ENCODE measurements at places on chromosomes 1 and 21. TPM values are rescaled to one million over a fixed set of nuclear protein-coding genes. Genes with fewer than 3 reads are reported as not detected.
A peak's percentile ranks its signal among the peaks of the same experiment; 100 is the strongest.

DNA sequence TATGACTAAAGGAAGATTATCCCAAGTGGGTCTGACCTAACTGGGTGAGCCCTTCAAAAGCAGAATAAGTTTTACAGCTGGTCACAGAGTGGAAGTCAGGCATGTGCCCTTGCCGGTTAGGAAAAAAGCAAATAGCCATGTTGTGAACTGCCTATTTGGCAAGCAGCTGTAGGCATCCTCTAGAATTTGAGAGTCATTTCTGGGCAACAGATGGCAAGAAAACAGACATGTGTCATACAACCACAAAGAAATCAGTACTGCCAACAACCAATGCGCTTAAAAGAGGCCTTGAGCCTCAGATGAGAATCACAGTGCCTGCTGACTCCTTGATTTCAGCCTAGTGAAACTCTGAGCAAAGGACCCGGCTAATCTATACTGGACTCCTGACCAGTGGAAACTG is 26.8 kb downstream of the LRRC53 start:
- no peak for DNase-seq

The CAPN8 gene
- total RNA-seq: 5.9 TPM

GRCh38 chr1:209924390-209924789 is 13.6 kb upstream of the SYT14 start:
- peak; percentile 1 for DNase-seq

DNA sequence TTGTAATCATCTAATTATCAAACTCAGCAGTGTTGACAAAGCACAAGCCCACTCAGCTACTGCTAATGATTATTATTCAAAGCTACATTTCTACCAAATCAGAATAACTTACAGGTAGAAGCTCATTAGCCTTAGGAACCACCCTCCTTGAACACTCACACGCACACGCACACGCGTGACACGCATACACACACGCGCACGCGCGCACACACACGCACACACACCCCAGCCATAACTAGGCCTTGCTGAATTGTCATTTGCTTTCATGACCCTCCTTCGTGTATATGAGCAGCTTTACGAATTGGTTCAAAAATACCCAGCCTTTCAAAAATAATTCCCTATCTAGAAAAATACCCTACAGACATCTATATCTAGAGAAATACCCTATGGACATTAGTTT is 195.6 kb downstream of the SMYD3 start:
- DNase-seq: no peak

GRCh38 chr1:10802944-10803715 is 6.7 kb upstream of the CASZ1 start:
- DNase-seq: no peak

The OR2L2 gene
- not detected for total RNA-seq

GRCh38 chr1:217004776-217005436 is 281.7 kb upstream of the ESRRG start:
- DNase-seq: peak; percentile 79

The STK40 gene
- 15.9 TPM for total RNA-seq

DNA sequence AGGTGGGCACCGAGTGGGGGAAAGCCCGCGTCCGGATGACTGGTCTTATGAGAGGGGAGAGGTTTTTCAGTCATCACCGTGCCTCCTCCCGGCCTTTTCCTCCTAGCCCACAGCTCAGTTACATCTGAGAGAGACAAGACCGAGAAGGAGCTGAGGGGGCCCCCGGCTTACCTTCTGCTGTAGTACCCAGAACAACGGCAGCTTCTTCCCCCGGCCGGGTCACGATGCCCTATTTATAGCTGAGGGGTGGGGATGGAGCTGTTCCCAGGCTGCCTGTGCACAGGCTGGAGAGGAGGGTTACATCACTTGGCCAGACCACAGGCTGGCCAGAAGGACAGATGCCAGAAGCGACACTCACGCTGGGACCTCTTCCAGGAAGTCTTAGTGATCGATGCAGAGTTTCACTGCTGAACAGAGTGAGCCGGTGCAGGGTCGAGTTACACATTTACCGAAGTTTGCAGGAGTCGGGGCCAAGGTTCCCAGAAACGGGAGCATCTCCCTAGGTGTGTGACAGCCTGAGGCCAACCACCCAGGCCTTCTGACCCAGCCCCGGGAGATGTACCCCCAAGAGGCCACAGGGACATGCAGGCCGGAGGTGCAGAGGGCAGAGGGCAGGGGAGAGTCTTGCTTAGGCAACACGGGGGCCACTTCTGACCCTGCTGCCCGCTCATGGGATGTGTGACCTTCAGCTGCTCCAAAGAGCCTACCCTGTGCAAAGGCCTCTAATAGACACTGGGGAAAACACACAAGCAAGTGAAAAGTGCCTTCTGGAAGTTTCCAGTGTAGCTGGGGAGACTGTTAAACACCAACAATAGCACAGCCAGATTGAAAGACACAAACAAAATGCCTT is at the start of gene AGT:
TSS of gene AGT (minus strand) at position 208 of the 850 bp plus-strand sequence. CDS start 3,299 bp downstream, outside the sequence.
- DNase-seq: peak; percentile 95

The PTBP2 gene
- total RNA-seq: 18.6 TPM

The BATF3 gene
- 4.3 TPM for total RNA-seq

GRCh38 chr1:6591222-6591621 is 11.4 kb downstream of the ZBTB48 start:
- no peak for DNase-seq

GRCh38 chr21:31345136-31345535 is 1.1 kb upstream of the TIAM1 start:
- no peak for DNase-seq

GRCh38 chr21:24658926-24659325 is 948.4 kb downstream of the MRPL39 start:
- no peak for DNase-seq

DNA sequence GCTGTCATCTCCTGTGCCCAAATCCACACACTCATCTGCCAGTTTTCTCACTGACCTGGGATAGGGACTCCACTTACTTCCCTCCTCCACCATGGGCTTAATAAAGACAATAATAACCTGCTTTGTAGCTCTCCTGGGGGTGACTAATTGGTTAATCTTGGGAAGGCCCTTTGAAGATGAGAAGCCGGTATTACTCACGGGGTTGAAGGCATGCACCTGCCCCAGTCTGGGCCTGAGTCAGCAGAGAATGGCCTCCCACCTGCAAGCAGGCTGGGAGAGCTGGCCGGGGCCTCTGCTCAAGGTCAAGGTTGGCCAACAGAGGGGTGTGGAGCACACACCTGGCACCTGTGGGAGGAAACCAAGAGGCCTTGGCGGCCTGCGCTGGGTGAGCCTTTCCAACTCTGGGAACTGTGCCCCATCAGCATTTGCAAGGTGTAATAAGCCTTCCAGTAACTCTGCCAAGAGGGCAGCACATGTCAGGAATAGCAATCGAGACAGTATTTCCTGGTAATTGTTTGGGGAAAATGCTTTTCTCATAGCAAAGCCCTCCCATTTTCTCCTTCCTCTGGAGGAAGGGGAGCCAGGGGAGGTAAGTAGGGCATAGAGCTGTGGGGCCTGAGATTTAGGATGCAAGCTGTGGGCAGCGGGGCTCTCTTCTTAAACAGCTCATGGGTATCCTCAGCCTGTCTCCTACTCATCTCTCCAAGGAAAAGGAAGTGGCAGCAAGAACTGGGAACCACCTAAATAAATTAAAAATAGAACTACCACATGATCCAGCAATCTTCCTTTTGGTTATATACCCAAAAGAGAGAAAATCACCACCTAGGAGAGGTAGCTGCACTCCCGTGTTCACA is 49.0 kb downstream of the TOMM20 start:
- DNase-seq: peak; percentile 93

- no peak for DNase-seq
Observed at GRCh38 chr1:162930976-162931560, 70.1 kb upstream of the CCDC190 start.

DNA sequence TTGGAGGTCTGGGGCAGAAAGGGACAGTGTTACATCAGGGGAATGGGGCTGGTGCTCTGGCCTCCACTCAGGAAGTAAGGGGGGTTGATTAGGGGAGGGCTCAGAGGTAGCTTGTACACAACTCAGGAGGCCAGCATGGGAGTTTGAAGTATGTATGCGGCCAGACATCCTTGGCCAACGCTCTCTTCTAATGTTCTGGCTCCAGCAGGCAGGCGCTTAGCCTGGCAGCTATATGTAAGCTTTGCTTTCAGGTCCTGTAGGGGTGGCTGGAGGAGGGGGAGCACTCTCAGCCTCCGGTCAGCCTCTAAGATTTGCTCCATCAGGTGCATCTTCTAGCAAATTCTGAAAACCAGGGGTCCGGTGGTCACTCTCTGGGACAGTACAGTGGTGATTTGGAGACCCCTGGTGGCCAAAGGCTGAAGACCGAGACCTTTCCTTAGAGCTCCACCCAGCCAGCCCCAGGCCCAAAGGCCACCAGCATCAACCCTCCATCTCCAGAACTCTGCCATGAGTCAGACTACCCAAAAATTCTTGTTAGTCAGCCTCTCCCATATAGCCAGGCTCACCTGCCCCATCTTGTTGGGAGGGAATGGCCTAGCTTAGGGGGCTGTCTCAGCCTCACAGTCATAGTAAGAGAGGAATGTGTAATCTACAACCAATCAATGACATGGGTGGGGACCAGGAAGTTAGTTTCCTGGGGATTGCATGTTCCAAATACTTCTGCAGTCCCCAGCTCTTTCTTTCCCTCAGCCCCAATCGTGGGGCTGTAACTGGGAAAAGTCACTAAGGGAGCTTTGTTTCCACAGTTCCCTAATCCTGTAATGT is 9.7 kb upstream of the COL8A2 start:
- peak; percentile 63 for DNase-seq

DNA sequence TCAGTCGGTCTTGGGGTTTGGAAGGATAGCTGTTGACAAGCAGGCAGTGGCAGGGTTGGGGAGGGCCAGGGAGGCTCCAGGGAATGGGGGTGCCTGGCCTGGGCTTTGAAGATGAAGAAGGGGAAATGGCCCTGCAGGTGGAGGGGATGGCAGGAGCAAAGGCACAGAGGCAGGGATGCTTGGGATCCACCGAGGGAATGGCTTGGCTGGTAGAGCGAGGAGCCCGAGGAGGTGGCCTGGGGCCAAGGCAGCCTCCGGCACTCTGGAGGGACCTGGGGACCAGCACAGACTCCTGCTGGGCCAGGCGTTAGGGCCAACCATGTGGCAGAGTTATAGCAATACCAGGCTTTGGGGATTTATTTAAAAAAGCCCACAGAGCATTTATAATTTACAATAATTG is 62.9 kb upstream of the EDN2 start:
- no peak for DNase-seq

- DNase-seq: no peak
Observed at GRCh38 chr1:90718411-90719329, 1.6 kb upstream of the BARHL2 start.

The ERICH3 gene
- total RNA-seq: not detected

The AMIGO1 gene
- total RNA-seq: 2.7 TPM

GRCh38 chr1:8031176-8031785 is 5.2 kb upstream of the ERRFI1 start:
- peak; percentile 76 for DNase-seq

The EFNA1 gene
- total RNA-seq: 49.9 TPM

- no peak for DNase-seq
Observed at GRCh38 chr21:28614791-28615190, 377.9 kb downstream of the LTN1 start.

- no peak for DNase-seq
Observed at GRCh38 chr1:20950679-20951078, 163.6 kb upstream of the HP1BP3 start.

DNA sequence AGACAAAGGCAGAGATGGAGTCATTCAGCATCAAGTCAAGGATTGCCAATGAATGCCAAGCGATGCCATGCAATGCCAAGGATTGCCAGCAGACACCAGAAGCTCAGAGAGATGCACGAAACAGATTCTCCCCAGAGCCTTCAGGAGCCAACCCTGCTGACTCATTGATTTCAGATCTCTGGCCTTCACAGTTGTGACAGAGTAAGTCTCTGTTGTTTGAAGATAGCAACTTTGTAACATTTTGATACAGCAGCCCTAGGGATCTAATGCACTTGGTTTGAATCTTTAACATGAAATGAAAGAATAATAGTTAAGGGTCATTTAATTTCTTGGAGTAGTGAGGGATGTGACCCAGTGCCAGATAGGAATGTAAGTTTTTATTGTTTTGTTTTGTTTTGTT is 287.4 kb upstream of the RUNX1 start:
- no peak for DNase-seq

The ILDR2 gene
- under 0.01 TPM for total RNA-seq

The CTTNBP2NL gene
- 3.7 TPM for total RNA-seq

The PLPP3 gene
- total RNA-seq: 32.8 TPM

DNA sequence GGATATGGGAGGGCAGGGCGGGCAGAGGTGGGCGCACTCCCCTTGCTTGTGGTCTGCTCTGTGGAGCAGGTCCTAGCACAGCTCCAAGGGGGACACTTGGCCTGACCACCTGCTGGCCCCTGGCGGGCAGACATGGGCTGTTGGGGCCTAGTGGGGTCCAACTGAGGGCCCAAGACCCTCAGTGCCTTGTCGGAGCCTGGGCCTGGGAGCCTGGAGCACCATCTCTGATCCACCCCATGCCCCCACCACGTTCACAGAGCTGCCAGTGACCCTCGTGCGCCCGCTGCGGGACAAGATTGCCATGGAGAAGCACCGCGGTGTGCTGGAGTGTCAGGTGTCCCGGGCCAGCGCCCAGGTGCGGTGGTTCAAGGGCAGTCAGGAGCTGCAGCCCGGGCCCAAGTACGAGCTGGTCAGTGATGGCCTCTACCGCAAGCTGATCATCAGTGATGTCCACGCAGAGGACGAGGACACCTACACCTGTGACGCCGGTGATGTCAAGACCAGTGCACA is 70.6 kb downstream of the OBSCN start:
- DNase-seq: no peak

The SH2D5 gene
- total RNA-seq: 11.2 TPM

DNA sequence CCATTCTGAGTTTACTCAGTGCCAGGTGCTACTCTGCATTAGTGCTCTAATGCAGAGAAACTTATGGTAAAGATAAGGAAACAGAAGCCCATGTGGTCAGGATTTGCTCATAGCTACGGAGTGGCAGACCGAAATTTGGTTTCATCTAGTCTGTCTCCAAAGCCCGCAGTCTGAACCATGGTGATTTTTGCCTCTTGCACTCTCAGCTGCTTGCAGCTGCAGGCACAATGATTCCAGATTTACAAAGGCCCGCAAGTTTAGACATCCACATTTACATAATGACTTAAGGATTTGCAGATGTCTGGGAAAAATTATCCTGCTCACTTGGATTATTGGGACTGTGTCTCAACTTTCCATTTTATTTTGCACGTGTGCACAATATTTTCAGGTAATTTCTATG is 161.3 kb upstream of the KCNJ6 start:
- no peak for DNase-seq

- DNase-seq: no peak
Observed at GRCh38 chr1:38235705-38236104, 189.1 kb upstream of the POU3F1 start.

The S100A16 gene
- total RNA-seq: 1,254 TPM

The ARHGEF19 gene
- 28.1 TPM for total RNA-seq

GRCh38 chr1:44853201-44853600 is 10.1 kb upstream of the PTCH2 start:
- DNase-seq: no peak

All from PC-3 (cell line).